ENCODE measurements at places on chromosomes 5 and 9.
A peak's percentile ranks its signal among the peaks of the same experiment; 100 is the strongest.

DNA sequence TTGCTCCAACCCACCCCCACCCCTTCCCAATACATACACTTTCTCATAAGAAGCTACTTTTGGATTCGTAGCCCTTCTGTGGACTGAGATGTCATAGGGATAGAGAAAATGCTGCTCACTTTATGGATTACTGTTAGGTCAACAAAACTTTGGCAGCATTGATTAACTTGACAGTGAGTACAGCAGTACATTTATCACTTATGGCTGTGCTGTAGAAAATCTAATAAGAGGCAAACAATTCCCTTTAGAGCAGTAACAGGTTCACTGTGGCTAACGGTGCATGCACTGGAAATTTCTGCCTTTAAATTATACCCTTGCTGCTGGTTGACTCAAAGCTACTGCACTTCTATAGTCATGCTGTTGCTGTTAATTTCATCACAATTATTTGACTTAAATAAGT is 59.2 kb downstream of the PPIC start:
- no peak for DNase-seq

DNA sequence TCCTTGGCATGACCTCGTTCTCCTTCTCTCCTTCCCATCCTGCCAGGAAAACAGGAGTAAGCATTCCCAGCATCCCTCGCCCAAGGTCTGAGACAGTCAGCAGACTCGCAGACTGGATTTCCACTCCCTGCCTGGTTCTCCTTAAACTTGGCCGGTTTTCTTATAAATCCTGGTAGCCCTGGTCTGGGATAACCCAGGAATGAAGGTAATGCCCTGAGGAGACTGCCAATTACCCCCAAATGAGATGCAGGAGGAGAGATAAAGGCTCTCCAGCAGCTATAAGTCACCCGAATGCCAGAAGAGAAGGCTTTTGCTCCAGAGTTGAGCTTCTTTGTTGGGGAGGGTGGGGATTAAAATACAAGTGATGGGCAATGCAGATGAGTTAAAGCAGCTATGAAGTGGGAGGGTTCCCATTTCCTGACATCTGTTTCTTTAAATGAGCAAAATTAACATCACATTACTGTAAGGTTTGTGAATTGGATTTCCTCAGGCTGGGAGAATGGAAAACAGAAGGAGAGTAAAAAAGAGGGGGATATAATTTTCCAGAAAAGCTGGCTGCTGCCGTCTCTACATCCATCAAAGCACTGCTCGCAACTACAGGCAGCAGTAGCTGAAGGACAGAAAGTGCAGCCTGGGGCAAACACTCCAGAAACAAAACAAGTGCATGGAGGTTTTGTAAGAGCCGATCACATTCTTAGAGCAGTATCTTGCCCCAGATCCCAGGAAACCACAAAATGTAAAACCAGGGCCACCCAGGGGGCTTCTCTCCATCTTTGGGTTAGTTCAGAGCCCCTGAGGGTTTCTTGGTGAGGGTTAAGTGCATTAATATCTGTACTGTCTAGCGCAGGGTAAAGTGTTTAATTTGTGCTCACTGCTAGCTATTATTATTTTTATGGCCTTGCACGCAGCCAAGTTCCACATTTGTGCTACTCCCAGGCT is 177.6 kb upstream of the PANK3 start:
- DNase-seq: no peak

DNA sequence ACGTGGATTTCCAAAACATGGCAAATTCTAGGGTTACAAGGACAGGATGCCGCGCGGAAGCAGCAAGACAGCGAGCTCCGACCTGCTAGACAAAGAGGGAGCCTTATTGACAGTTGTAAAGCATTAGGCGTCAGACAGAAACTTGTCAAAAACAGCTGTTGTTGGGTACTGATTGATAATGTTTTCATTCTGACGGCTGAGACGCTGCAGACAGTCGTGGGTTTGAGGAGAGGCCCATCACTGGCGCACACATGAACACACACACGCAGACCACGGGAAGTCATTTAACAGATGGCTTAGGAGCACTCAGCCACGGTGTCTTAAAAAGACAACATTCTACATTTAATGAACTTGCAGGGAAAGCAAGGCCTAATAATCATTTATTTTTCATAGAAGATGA is 324.0 kb downstream of the NDUFS4 start:
- no peak for DNase-seq

DNA sequence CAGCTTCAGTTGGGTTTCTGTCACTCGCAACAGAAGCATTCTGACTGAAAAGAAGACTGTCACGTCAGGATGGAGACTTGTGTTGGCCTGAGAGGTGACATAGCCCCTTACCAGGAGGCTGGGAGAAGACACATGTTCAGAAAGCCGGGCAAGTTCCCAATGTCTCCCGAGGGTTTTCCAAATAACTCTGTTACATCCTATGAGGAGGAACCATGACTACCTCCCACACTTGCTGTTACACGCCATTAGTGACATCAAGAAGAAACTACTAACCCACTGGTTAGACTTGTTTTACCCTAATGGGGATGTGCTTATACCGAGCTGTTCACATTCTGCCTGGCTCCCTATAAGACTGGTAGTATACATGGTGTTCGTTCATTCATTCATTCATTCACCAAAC is 33.3 kb downstream of the SH3PXD2B start:
- DNase-seq: no peak

DNA sequence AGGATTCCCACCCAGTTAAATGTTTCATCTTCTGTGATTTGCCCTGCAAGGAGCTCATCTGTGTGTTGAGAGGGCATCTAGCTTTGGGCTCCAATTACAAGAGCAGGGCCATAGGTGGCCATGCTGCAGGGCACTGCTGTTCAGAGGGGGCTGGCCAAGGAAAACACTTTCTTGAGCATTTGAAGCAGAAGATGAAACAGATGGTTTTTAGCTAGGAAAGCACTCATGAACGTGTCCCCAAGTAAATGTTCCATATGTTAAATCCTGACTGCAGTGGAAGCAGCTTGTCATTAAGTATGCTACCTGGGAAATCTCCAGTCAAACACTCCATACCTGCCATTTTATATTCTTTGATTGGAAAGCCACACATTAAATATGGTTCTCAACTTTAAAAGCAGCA is 176.6 kb downstream of the FBXL7 start:
- no peak for DNase-seq

DNA sequence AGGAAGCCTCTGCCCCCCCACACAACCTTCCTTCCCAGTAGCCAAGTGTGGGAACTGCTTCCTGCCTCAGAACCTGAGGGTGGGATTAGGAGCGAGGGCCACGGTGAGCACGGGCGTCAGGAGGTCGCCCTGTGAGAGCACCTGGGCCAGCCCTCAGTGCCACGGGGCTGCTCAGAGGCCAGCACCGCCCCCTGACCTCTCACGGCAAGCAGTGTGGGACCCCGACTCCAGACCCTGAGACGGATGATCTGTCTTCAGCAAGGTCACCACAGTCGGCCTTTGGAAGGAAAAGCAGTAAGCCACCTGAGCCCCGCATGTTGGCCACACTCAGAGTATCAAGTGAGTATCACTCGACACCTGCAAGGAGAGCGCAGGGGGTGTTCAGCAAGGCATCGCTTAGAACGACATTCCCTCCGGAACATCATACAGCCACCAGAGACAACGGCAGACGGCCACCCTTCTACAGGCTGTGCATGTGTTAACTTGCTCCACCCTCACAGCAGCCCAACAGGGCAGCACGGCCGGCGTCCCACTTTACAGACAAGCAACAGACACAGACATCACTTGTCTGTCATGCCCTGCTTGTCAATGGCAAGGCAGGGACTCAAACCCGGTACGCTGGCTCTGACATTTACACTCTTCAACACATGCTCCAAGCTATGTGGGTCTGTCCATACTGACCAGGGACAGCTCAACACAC is 50.2 kb downstream of the IPPK start:
- DNase-seq: no peak

DNA sequence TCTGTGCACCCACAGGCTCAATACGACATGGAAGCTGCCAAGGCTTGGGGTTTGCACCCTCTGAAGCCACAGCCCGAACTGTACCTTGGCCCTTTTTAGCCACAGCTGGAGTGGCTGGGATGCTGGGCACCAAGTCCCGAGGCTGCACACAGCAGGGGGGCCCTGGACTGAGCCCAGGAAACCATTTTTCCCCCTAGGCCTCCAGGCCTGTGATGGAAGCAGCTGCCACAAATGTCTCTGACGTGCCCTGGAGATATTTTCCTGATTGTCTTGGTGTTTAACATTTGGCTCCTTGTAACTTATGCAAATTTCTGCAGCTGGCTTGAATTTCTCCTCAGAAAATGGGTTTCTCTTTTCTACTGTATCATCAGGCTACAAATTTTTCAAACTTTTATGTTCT is 82.3 kb upstream of the LPAR1 start:
- no peak for DNase-seq

GRCh38 chr9:18359335-18359734 is 114.6 kb upstream of the ADAMTSL1 start:
- no peak for DNase-seq

DNA sequence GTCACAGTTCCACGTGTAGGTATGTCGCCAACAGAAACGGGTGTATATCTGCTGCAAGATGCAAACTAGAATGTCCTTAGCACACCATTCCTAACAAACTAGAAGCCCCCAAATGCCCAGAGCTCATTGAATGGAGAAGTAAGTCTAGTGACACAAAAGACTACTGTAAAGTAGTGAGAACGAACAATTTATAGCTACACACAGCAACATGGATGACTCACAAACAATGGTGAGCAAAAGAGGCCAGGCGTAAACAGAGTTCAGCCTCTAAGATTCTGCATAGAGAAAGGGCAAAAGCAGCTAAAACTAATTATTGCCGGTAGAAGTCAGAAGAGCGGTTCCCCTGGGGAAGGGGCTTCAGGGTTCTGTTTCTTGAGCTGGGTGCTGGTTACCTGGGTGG is 74.7 kb downstream of the AMBP start:
- no peak for DNase-seq

DNA sequence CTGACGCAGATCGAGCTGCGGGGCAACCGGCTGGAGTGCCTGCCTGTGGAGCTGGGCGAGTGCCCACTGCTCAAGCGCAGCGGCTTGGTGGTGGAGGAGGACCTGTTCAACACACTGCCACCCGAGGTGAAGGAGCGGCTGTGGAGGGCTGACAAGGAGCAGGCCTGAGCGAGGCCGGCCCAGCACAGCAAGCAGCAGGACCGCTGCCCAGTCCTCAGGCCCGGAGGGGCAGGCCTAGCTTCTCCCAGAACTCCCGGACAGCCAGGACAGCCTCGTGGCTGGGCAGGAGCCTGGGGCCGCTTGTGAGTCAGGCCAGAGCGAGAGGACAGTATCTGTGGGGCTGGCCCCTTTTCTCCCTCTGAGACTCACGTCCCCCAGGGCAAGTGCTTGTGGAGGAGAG is 4.6 kb upstream of the PHYHD1 start:
- DNase-seq: no peak

- DNase-seq: no peak
These were observed 177.4 kb downstream of the NSG2 start for GRCh38 chr5:174222891-174223290.

GRCh38 chr9:24189986-24190385 is 355.7 kb downstream of the IZUMO3 start:
- DNase-seq: no peak

DNA sequence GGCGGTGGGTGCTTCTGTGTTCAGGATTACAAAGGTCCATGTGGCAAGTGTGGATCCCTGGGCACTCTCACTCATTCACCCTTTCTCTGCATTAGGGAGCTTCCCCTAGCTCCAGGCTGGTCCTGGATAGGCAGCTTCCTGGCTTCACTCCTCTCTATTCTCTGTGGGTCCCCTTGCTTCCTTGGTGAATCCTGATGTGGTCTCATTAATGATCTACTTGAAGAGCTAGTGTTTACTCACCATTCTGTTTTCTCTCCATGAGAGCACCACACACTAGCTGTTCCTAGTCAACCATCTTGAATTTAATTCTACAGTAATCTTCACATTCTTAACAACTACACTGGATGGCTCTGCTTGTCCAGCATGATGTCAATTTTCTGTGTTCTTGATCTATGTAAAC is 90.0 kb upstream of the PLPPR1 start:
- DNase-seq: no peak

- peak; percentile 67 for DNase-seq
These were observed 207.9 kb downstream of the C9orf50 start for GRCh38 chr9:129412814-129413536.

- DNase-seq: no peak
These were observed 19.7 kb upstream of the ARHGEF28 start for GRCh38 chr5:73606206-73606753.

DNA sequence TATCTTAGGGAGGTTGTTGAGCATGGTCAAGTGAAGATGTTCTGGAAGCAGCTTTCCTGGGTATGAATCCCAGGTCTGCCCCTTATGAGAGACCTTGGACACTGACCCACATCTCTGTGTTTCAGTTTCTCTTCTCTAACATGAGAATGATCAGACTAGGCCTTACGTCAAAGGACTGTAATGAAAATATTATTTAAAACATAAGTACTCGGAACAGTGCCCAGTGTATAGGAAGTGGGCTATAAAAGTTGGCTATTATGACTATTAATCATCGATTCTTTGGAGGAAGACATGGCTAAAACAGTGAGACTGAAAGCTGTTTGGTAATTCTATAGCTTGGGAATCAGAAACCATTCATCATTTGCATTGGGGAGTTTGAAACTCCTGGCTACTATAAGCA is 65.3 kb upstream of the MYO10 start:
- DNase-seq: no peak

- DNase-seq: no peak
These were observed 45.6 kb downstream of the PIK3R1 start for GRCh38 chr5:68261169-68261568.

DNA sequence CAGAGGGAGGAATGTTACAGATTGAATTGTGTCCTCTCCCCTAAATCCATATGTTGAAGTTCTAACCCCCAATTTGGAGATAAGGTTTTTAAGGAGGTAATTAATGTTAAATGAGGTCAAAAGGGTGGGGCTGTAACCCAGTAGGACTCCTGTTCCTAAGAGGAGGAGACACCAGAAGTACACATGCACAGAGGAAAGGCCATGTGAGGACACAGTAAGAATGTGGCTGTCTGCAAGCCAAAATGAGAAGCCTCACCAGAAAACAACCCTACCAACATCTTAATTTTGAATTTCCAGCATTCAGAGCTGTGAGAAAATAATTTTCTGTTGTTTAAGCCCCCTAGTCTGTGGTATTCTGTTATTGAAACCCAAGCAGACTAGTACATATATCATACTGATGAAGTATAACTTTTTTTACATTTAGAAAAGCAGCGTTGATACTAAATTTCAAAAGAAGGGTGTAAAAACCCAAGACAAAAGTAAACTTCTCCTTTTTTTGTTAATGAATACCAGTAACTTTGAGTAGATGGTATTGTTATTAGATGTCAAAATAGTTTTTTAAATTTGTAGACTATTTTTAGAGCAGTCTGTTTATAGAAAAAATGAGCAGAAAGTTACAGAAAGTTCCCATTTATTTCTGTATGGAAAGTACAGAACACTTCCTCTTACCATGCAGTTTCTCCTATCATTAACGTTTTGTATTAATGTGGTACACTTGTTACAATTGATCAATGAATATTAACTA is 25.1 kb downstream of the RNF180 start:
- DNase-seq: no peak

- no peak for DNase-seq
These were observed 17.4 kb upstream of the NCS1 start for GRCh38 chr9:130154816-130155215.

DNA sequence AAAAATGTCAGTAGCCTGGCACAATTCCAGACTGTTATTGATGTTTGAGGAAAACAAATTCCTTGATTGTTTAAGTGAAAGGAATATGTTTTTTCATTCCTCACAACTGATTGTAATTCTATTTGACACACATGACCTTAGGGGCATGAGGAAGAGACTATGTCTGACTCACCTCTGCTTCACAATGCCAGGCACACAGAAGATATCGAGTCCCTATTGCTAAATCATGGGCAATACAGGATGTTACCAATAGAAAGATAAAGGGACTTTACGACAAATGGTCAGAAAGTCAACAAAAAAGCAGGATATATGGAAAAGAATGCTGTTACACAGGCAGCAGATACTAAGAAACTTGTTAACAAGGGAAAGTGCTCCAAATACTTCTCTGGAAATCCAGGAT is 1903.5 kb downstream of the EFNA5 start:
- DNase-seq: no peak
